ENCODE measurements at places on chromosomes 5 and 9.

- no peak for DNase-seq
- no peak overlapping the region for H3K27ac ChIP-seq
- H3K36me3 ChIP-seq: no peaks in the 10 kb centered on the region
- no peaks in the 10 kb centered on the region for H3K27me3 ChIP-seq
- H3K4me3 ChIP-seq: no peak overlapping the region
Observed at GRCh38 chr9:131348631-131349521, 45.0 kb upstream of the PRRC2B start.

DNA sequence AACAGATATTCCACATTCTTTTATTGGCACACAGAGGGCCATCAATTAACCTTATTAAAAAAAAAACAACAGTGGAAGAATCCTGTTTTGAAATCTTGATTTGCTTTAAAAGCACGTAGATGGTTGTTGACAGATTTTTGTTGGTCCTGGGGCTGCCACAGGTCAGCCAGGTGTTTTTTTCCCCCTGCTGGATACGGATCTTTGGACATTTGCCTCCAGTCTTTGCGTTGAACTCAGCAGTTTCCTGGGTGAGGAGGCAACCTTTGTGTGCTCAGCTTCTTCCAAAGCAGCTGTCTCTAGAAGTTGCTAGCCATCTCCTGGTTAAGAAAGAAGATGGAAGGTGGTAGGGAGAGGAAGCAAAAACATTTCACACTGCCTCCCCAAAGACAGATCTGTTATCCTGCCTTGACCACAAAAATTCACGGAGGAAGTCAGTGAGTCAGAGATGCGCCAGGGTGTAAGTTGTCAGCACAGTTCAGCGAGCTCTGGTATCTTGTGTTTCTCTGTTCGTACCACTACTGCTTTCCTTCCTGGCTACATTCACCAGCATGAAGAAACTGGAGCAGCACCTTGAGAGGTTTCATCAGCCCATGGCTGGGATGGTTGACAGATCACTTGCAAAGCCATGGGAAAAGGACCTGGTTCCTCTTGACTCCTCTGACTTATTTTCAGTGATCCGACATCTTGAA is 207.3 kb downstream of the ARHGAP26 start:
- H3K4me1 ChIP-seq: peaks cover 59% of the 10 kb centered on the region
- H3K36me3 ChIP-seq: no peaks in the 10 kb centered on the region
- peak; percentile 93 for DNase-seq
- H3K27me3 ChIP-seq: no peaks in the 10 kb centered on the region

DNA sequence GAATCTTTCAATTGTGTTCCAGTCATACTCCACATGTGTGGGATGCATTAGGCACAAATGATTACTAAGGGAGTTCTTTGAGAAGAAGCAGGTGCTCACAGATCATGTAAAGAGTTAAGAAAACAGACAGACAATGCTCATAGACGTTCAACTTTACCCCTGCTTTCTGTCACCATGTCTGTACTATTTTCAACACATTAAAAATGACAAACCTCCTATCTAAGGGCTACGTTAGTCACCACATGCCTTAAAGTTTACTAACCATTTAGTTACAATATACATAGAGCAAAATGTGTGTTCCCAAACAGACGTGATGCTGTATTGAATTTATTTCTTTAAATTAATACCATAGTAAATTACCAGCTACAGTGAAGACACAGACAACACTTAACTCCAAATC is 435.9 kb downstream of the HCN1 start:
- H3K4me3 ChIP-seq: no peak overlapping the region
- no peak overlapping the region for H3K27ac ChIP-seq

DNA sequence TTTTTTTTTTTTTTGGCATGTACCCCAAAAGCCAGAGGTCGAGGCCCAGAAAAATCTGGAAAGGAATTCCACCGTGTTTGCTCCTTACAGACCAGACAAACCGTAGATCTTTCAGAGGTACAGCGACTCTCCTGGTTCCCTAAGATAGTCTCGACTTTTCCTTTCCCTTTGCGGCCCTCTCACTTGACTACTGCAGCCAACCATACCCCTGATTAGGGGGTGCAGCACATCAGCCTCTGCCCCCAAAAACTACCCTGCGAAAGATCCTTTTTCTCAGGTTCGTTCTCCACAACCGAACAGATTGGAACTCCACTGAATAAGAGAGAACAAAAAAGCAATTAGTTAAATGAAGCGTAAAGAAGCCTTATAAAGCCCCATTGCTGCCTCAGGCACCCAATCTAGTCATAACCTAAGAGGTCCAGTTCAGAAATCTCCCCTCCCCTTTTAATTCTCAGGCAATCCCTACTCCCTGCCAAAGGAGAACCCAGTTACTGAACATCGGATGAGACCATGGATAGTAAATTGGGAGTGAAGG is 379 bp upstream of the TICAM2 start:
- H3K36me3 ChIP-seq: peaks cover 4% of the 10 kb centered on the region
- DNase-seq: no peak
- H3K27me3 ChIP-seq: no peaks in the 10 kb centered on the region

DNA sequence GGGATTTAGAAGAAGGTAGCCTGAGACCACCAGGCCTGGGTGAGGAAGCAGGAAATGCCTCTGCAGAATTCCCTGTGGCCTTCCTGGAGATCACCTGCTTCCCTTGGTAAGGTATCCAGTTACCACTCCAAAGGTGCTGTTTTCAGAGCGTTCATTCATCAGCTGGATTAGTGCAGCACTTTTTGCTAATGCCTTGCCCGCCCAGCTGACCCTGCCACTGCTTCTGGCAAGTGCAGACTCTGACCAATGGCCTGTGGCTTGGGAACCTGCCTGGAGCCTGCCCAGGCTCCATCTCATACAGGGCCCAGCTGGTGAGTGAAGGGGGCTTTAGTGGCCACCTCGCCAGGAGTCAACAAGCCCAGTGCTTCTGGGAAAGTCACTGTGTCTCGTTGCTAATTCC is 48.6 kb downstream of the FOXI1 start:
- no peak overlapping the region for H3K27ac ChIP-seq
- no peak overlapping the region for H3K4me3 ChIP-seq
- no peaks in the 10 kb centered on the region for H3K36me3 ChIP-seq
- DNase-seq: no peak

DNA sequence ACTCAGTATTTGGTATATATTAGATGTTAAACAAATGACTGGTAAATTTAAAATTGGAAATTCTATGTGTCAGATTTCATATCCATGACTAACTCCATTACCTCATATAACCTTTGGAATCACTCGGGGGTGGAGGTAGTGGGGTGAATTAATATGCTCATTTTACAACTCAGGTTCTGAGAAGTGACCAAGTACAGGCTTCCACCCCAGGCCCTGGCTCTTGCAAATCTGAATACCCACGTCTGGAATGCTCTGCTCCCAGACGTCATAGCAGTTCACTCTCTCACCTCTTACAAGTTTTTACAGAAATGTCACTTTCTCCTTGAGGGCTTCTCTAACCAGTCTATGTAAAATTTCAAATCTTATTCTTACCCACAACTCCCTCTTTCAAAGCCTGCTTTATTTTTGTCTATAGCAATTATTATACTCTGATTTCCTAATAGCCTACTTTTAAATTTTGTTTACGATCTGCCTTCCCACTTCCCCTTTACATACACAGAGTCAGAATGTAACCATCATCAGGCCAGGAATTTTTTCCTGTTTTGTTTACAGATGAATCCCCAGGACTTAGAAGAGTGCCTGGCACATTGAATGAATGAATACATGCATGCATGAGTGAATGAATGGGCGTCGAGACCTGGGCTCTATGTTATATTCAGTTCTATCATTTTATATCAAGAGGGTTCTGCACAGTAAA is 134.1 kb upstream of the IFNE start:
- no peak for DNase-seq
- H3K27me3 ChIP-seq: no peaks in the 10 kb centered on the region
- no peaks in the 10 kb centered on the region for H3K4me1 ChIP-seq

DNA sequence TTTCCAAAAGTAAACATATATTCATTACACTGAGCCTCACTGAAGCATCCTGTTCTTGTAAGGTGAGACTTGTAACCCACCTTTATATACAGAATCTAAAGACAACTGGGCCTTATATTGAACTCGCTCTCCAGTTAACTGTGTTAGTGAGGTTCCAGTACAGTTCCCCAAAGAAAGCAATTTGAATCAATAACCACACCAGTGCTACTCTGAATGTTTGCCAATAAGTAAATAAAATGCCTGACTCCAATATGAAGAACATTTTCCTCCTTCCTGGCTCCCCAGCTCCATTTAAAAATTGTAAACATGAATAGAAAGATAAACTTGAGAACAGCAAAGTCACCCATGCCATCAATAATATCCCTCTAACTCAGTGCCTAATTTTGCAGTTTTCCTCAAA is 50.1 kb downstream of the FBXW11 start:
- no peak for DNase-seq
- H3K27me3 ChIP-seq: no peaks in the 10 kb centered on the region
- no peak overlapping the region for H3K4me3 ChIP-seq
- H3K27ac ChIP-seq: no peak overlapping the region
- no peaks in the 10 kb centered on the region for H3K36me3 ChIP-seq

- DNase-seq: peak; percentile 84
- peak overlapping the region; percentile 90 for H3K4me3 ChIP-seq
- no peaks in the 10 kb centered on the region for H3K27me3 ChIP-seq
- H3K27ac ChIP-seq: peak overlapping the region; percentile 95
- peaks cover 29% of the 10 kb centered on the region for H3K4me1 ChIP-seq
- peaks cover 16% of the 10 kb centered on the region for H3K36me3 ChIP-seq
Observed at GRCh38 chr5:143403334-143403592, 223 bp downstream of the NR3C1 start.

DNA sequence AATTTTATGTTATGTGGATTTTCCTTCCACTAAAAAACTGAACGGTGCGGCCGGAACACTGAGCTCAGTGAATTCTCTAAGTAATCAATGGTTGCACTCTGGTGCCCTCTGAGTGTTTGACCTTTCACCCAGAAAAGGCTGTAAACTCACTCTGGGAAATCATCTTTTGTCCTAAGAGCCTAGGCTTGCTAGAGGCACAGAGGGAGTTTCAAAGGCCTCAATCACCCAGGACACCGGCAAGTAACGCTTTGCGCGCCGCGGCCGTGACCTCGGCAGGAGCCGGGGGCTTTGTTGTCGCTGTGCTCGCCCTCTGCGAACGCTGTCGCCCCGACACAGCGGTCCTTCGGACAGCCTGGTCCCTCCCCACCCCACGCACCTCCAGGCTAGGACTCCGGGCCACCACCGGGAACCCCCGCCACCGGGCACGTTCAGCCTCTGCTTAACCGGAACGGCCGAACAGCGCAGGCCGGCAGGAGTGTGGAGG is 703 bp downstream of the ISCA1 start:
- no peaks in the 10 kb centered on the region for H3K27me3 ChIP-seq
- H3K4me1 ChIP-seq: peaks cover 38% of the 10 kb centered on the region
- peak overlapping the region; percentile 94 for H3K4me3 ChIP-seq
- H3K36me3 ChIP-seq: no peaks in the 10 kb centered on the region
- no peak for DNase-seq
- peak overlapping the region; percentile 88 for H3K27ac ChIP-seq
